ENCODE measurements at places on chromosomes 4 and X. TPM values are rescaled to one million over a fixed set of nuclear protein-coding genes. Genes with fewer than 3 reads are reported as not detected.

GRCh38 chr4:46994007-46994405, 625 bp upstream of the GABRA4 start:
- DNase-seq = no peak

The DUSP9 gene
- not detected for total RNA-seq

The PRKG2 gene
- total RNA-seq = 8.6 TPM

The SYTL5 gene
- not detected for total RNA-seq

DNA sequence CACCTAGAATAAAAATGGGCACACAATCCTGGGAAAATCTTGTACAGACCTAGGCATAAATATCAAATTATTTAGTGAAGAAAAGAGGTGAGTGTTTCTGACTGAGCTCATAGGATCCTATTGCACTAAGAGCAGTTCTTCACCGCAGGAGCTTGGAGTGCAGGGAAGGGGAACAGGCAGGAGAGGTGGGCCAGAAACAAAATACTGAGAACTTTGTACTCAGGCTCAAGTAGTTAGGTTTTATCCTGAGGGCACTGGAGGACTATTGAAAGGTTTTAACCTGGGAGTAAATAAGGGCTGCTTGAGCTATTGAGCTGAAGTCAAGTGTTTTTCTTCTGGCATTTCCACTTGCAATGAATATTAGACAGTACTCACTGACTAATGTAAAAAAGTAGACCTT, 12.2 kb downstream of the EPHA5 start:
- DNase-seq = no peak

The JCHAIN gene
- total RNA-seq = 5.6 TPM

GRCh38 chr4:58061967-58062366, 951.8 kb upstream of the IGFBP7 start:
- DNase-seq = no peak

DNA sequence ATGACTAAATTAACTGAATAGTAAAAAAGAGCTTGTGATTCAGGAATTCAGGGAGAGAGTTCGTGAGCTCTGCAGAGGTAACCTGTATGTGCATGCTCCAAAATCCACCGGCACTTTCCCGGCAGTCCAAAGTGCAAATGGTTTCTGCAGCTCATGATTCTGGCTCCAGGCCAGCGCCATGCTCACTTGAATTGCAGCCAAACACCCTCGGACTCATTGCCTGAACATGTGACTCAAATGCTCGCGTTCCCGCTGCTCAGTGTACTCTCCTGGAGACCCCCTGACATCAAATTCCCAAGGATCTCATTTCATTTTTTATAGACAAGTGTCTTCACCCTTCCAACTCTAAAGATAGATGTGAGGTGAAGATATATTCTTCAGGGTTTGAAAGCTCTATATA, 44.1 kb upstream of the SH3RF1 start:
- peak; percentile 90 for DNase-seq

DNA sequence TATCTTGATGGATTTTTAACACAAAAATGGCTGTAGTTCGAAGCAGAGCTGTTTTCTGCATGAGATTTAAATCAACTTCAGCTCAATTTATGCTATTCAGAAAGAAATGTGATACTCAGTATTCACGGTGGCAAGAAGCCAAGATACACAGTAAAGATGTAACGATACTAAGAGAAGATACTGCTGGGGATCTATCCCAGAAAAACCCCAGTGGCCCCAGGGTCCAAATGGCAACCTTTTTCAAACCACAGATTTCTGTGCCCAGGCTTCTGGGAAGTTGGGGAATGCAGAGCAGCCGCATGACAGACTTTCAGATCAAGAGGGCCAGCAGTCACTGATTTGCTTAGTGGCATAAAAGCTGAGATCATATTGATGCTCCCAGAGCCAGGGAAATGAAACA, 353.9 kb downstream of the AFF2 start:
- no peak for DNase-seq

The HS3ST1 gene
- total RNA-seq = 12.5 TPM

The BGN gene
- 77.8 TPM for total RNA-seq

- no peak for DNase-seq
These were observed 899.3 kb downstream of the STIM2 start for GRCh38 chr4:27759611-27760575.

DNA sequence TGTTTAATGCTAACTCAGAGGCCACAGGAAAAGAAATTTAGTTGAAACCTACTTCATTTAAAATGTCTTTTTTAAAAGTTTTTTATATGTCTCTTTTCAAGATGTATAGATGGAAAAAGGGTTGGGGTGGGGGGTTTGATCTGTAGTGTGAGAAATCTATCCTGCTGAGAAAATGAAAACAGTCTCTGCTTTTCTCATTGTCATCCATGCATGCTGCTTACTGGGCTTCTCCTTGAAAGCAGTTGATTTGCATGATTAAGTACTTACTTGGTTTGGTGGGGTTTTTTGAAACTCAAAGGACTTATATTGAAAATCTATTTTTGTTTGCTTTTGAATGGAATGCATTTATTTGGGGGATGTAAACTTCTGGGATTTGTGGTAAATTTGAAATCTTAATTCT, 313.6 kb upstream of the DKK2 start:
- DNase-seq = no peak

DNA sequence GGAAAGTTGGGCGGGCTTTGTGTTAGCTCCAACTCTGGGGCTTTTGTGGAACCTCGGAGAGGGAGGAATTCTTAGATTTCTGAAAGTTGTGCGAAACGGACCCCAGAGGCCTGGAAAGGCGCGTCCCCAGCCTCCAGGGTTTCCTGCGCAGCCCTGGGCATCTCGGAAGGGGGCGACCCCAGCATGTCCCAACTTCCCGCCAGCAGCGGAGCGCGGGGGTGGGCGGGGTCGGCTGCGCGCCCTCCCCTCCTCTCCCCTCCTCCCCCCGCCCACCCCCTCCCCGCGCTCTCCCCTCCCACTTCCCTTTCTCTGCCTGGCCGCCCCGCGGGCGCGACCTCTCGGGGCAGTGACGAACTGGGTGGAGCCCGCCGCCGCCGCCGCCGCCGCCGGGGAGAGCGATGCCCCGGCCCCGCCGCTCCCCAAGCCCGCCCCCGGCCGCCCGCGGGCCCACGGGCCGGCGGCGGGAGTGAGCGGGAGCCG, 16.8 kb downstream of the PTTG2 start:
- peak; percentile 93 for DNase-seq

DNA sequence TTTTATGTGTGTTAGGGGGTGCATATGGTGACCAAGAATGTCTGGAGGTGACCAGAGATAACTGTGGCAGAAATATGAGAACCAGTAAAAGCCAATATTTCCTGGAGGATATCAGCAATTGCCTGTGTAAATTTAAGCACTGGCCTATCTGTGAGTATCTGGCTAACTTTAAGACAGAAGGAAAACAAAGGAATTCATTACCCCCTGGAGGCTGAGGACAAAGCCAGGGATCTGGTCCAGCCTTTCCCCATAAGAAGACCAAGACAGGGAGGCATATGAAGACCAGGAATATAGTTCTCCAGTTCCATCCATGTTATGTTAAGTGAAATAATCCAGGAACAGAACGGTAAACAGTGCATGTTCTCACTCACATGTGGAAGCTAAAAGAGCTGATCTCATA, 49.2 kb downstream of the MFAP3L start:
- DNase-seq = no peak

GRCh38 chrX:155997436-155997835, at the start of gene IL9R:
Gene IL9R (plus strand): TSS chrX:155997696. CDS start chrX:155997760, 64 bp downstream.
- DNase-seq = no peak

- no peak for DNase-seq
These were observed 12.4 kb upstream of the SETD7 start for GRCh38 chr4:139568206-139568955.

The LGI2 gene
- 13.7 TPM for total RNA-seq

The DCAF12L2 gene
- total RNA-seq = not detected

GRCh38 chr4:45475548-45475947, 648.3 kb downstream of the GABRG1 start:
- no peak for DNase-seq

The TEX13C gene
- total RNA-seq = not detected

- no peak for DNase-seq
These were observed 194.2 kb downstream of the NWD2 start for GRCh38 chr4:37438564-37439279.

DNA sequence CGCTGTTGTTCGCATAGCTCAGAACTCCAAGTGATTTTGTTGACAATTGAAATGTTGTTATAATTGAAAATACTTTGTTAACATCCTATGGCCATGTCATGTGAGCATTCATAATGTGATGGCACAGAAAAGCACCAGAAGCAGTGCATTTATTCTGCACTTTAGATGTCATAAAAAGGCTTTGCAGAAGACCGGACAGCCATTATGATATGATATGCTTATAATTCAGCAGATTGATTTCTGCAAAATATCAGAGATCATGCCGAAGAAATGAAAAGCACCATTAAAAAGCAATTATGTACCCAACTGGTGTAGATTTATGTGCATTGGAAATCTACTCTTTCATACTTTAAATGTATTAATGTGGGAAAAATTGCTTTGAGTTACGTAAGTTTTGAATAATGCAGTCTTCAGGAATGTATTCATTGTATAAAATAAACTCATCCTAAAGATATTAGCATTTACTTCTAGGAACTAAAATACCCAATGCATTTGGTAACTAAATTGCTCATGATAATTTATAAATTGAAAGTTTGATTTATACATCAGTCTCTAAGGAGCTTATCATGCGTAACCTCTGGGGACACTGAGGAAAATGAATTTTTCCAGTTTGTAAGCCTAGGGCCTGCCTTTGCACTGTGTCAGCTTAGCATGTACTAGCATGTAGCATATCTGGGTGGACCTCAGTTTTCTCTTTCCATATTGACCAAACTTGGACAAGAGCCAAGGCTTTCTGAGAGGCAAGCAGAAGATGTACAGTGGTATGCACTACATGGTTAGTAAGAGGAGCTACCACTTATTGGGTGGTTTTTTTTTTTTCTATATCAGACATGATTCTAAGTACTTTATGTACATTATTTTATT, 43.6 kb downstream of the TLR10 start:
- DNase-seq = no peak

- no peak for DNase-seq
These were observed 1.4 kb upstream of the ATP2B3 start for GRCh38 chrX:153516073-153516472.

The SUPT20HL2 gene
- not detected for total RNA-seq

DNA sequence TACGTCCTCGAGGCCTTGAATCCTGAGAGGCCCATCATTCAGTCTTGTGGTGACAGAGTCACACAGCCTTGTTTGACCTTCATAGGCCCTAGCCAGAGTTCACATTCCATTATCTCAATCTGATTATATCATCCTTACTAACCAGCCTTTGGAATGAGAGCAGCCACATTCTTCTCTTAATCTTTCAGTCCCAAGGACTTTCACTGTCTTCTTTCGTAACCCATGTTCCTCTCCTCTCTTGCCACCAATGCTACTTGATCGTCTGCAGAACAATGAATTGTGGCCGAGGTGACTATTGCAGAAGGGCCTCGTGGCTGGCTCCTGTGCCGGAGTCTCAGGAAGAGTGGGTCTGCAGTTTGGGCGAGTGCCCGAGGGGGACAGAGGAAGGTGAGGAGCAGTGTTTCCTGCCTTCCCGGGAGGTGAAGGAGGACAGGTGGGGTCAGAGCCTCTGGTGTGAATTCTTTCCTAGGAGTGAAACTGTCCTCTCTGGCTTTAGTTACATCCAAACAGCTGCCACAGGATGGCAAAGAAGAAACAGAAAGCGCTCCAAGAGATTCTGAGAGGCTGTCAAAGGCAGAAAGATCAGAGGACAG, 94.6 kb downstream of the LIMCH1 start:
- DNase-seq = no peak

DNA sequence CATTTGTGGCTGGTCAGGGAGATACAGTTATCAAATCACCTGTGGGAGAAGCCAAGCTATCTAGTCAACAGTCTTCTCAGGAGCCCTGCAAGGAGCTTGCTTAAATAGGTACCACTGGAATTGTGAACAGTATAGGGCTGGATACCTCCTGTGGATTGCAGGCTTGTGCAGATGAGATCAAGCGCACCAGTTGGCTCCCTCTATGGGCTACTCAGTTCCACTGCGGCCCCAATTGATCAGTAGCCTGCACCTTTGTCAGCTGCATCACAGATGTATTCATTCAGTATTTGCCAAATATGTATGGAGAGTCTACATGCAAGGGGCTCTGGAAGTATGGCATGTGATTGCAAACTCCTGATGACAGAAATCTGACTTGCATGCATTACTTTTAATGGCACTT, 28.6 kb downstream of the TEX13A start:
- DNase-seq = no peak

- no peak for DNase-seq
These were observed 856.2 kb downstream of the STIM2 start for GRCh38 chr4:27716693-27717430.

GRCh38 chr4:139633661-139634060, 32.0 kb upstream of the MGST2 start:
- no peak for DNase-seq

DNA sequence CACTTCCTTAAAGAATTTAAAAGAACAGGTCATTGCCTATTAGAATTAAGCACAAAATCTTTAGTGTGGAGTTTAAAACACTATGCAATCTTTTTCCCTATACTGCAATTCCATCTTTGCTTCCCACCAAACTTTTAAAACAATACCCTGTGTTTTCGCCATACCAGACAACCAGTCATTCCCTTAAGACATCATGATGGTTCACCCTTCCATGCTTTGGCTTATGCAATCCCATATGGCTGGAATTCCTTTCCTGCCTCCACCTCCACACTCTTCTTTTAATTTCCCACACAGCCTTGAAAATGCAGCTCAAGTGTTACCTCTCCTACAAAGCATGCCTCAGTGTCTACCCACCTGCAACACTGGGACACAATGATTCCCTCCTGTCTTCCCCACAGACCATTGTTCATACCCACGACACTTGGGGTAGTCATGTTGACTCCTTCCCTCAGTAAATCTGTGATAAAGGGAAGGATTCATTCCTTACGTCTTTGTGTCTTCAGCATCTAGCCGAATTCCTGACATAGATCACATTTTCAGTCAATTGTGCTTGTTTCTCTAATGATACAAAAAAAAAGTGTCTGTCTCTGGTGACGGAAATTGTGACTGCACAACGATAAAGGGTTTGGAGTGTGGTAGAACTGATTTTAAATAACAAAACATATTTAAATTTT, 166.3 kb downstream of the FNIP2 start:
- no peak for DNase-seq

The ESX1 gene
- total RNA-seq = not detected

DNA sequence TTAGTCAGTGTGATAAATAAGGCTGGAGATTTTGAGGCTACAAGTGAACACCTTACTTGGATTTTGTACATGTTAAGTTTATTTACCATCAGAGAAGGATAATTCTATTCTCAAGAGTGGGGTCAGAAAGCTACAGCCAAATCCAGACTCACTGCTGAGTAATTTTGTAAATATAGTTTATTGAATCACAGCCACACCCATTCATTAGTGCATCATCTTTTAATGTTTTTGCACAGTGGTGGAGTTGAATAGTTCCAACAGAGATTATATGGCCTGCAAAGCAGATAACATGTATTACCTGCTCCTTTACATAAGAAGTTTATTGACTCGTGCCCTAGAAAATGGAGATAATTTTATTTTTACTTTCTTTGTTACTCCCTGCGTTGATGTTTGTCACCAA, 60.4 kb downstream of the PCDH18 start:
- DNase-seq = no peak

The ATP8A1 gene
- total RNA-seq = 6.7 TPM

- DNase-seq = no peak
These were observed 13.6 kb downstream of the GASK1B start for GRCh38 chr4:158159054-158159717.
